ENCODE measurements at places on chromosomes 2 and 18. TPM values are rescaled to one million over a fixed set of nuclear protein-coding genes. Genes with fewer than 3 reads are reported as not detected.

GRCh38 chr2:29326926-29327325 lies 211.7 kb downstream of the CLIP4 start:
- DNase-seq, result no peak

- peak; percentile 66 for DNase-seq
Observed at GRCh38 chr2:60882971-60883753, 1.8 kb downstream of the REL start.

DNA sequence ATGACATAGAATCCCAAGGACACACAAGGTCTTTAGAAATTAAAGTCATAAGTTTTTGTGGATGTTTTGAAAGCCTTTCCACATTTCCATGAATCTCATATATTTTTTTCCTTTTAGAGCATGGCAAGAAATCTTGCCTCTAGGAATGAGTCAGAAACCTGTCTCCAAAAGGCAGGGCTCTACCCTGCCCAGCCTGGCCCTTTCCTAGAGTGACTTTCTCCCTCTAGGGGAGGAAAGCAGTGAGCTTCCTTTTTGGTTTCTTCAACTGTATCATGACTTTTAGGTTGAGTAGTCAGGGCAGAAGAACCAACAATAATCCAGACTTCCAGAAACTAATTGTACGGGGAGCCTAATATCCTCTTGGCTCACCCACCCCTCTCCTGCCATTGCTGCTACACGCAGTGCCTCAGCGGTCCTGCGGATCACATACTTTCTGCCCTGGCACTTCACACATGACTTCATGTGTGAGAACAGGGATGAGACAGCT lies 300.3 kb downstream of the AGPS start:
- peak; percentile 20 for DNase-seq

DNA sequence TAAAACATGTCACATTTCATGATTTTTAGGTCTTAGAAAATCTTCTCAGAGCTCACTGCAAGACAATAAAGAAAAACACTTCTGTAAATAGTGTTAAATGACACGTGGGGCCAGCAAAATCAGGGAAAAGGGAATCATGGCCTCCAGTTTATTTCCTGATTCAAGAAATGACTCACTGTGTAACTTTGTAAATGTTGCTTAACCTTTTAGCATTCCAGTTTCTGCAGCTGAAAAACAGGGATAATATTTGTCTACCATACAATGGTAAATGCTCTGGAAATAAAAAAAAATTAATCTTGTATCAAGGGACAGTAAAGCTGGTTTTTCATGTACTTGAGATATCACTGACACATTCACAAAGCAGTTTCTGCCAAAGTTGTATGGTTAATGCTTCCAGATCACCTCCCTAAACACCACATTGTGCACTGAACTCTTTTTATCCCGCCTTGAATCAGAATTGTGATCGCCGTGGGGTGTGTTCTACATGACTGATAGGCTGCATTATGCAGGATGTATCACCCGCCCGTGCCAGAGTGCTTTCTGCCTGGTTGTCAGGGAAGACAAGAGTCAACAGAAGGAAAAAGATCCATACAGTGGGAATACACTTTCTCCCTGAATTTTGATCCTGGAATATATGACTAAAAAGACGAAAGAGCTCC lies 238.8 kb downstream of the IKZF2 start:
- peak; percentile 90 for DNase-seq

DNA sequence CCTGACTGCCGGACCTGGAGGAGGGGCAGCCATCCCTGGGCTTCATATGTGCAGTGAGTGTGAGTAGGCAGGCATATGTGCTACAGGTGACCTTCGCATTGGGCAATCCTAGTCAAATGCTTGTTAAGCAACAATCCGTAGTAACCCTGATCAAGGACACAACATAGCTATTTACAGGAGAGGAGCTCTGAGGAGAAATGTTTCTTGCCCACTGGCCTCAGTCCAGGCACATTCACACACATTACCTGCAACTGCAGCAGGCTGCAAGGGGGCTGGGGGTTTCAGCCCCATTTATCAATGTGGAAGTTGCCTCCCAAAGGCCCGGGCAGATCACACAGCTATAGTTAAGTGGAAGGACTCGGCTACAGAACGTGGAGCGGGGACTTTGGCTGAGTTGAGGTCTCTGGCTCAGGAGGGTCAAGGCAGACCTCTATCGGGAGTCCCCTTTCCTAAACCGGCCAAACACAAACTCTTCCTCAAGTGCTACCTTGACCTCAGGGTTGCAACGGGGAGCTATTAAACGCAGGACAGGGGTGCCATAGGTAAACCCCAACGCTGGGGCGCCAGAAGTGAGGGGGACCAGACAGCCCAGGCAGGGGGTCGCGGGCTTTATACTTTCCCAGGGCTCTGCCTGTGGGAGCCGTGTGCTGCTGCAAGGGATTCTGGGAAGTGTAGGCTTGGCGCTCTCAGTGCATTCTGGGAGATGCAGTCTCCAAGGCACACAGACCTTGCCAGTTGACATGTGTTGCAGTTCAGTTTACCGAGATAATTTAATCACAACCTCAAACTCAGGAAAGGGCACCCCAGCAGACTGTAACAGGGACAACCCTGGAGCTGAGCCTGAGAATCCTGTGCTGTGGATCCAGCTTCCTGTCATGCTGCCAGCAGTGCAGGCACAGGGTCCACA lies 9.4 kb downstream of the KHK start:
- DNase-seq, result peak; percentile 56

DNA sequence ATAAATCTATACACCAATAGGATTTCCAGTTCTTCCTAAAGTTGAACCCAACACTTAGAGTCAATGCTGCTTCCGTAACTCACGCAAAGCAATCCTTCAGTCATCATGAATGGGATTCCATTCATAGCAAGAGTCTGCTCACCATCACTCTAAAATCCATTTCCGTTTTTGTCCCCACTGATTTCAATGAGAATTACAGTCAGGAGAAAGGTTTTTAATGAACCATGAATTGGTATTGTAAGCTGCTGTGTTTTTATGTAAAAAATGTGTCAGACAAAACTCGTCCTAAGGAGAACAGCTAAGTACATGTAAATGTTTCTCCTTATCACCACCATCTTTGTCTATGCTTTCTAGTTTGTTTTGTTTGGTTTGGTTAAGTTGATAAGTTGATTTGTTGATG lies 391.5 kb downstream of the IRS1 start:
- no peak for DNase-seq

DNA sequence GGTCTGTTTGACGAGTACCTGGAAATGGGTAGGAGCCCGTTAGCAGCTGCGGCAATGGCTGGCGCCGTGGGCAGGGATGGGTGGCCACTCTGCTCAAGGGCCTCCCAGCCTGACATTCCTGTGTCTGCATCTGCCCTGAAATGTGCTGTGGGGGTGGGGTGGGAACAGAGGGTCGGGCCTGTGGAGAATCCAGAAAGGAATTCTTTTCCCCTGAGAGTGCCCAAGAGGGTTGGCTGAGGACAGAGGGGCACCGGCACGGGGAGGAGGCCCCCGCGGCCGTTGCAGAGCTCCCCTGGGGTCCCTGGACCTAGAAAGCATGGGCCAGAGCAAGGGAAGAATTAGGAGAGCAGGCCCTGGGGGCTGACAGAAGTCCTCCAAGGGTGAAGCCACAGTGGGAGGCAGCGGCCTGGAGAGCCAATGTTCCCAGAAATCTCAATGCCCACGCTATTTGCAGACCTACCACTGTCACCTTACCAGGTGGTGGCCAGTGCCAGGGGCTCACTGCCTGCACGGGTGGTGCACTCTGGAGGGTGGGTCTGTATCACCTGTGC lies 27.8 kb downstream of the ANO7 start:
- DNase-seq, result no peak

GRCh38 chr2:189548666-189549448 lies 31.7 kb downstream of the SLC40A1 start:
- no peak for DNase-seq

DNA sequence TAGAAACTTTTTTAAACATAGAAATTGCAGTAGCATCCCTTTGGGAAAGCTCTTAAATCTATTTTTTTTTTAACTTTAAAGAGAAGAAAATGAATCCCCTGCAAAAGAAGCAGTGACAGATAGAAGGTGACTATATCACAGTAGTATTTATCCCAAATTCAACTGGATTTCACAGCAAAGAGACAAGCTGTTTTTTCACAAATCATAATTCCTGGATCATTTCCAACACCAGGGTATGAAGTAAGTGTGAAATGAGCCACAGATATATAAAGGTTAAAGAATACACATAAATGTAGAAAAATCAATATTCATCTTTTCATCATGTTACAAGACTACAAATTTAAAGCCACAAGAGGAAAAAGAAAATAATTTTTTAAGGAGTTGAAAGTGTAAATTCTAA lies 1404.9 kb upstream of the NXPH2 start:
- DNase-seq, result no peak

GPBAR1 gene
- 0.05 TPM for total RNA-seq

TTC31 gene
- total RNA-seq, result 12.8 TPM

Measured in HT-29 (cell line).